H9 (cell line): ENCODE measurements at places on chromosomes 3 and 15. TPM values are rescaled to one million over a fixed set of nuclear protein-coding genes. Genes with fewer than 3 reads are reported as not detected.

Gene DLEC1
- total RNA-seq = 2.0 and 2.1 TPM in 2 replicates

DNA sequence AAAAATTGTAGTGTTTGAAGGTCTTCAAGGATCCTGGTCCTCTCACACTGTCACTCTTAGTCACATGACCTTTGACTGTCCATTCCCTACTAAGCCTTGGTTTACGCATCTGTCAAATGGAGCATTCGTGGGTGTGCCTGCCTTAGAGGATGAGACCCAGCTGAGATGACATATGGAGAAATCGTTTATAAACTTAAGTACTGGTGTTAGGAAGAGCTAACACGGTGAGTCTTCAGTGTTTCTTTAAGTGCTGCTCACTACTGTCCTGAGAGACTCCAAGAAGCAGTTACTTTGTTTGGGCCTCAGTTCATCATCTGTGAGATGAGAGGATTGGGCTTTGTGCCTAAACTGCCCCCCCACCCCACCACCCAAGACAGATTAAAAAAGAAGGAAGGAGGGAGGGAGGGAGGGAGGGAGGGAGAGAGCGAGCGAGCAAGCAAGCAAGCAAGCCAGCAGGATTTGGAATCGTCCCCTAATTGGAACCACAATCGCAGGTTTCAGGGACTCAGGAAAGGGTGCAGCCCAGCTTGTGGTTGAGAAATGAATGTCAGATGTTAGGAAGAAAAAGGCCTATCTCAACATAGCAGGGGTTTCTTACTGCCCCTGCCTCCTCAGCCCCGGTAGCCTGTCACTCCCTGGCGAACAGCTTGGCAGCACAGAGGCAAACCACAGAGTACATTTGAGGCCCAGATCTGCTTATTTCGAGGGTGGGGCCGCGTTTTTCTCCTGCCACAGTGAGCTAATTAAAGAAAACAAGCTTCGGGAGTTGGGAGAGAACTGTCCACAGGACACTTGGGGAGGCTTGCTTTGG lies 32.7 kb downstream of the SMAD3 start:
- no peak for DNase-seq

- no peak for DNase-seq
These were observed 23.6 kb upstream of the KLF13 start for GRCh38 chr15:31302778-31303725.

DNA sequence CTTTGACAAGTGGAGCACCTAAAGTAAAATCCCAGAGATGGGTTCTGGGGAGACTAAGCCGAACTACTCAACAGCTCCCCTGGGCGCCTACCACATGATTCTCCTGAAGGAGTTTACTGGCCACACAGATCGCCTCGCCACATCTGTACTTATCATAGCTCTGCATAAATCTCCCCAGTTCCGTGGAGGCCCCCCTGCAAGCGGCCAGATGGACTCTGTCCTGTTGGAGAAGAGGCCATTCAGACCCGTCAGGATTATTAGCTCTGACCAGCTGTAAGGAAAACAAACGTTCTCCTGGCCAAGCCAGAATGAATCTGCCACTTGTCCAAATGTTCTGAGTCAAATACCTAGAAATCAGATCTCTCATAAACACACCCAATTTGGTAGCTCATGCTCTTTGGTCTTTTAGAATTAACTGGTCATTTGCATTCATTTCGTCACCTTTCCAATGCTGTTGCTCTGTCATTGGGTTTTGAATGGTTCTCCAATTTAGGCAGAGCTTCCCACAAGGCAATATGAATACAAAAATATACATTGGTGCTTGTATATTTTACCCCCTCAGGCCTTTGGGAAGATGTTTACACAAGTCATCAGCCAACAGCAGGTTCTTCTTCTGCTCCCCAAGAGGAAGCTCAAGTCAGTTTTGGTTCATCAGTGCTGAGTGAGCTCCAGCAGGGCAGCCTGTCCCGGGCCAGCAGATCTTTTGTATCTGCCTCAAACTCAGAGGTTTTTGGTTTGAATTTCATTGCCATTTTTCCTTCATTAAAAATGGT lies 124.5 kb downstream of the THSD4 start:
- DNase-seq = no peak

DNA sequence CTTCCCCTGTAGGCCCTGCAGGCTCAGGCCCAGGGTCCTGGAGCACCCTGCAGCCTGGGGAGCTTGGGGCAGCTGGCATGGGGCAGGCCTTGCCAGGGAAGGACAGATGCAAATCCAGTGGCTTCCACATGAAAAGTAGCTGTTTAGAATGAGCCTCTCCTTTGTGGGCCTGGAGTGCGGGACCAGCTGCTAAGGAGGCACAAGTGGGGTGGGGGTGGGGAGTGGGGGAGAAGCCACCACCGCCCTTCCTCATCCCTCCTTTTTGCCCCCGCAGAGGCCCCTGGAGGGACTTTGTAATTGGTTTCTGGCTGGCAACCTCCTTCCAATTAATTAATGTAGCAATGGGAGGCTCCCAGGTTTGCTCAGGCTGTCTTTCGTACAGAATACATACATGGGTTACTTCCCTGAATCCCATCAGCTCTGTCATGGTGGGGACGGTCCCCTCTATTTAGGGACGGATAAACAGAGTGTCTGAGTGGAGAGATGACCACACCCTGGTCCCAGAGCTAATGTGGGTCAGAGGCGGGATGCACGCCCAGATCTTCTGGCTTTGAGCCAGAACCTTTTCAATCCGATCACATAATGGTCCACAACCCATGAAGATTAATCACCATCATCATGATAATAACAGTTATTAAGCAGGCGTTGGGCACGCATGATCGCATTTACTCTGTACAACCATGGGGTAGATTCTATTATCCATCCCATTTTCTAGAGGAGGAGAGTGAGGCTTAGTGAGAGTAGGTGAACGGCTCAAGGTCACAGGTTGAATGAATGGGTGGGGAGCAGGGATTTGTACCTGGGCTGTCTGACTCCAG lies 6.2 kb downstream of the CORO2B start:
- DNase-seq = no peak

Gene BFSP2
- total RNA-seq = not detected in 2 replicates

DNA sequence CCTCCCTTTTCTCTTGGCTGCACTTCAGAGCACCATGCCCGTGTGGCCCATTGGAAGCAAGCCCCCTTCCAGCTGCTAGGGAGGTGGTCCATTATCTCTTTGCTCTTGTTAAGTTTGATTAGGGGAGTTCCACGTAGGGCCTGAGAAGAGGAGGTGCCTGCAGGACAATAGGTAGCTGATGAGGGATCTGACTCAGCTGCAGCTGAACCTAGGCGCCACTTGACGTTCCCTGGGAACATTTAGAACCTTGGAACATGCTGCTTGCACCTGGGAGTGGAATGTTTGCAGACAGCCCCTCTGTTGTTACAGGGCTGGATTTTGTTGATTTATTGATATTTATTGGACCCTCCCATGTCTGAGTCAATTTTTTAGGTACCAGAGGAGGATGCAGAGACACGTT lies 4.7 kb downstream of the SMAD3 start:
- DNase-seq = no peak

GRCh38 chr3:150184426-150185071 lies 213.9 kb upstream of the PFN2 start:
- no peak for DNase-seq

Gene PRTG
- total RNA-seq = 4.4 and 5.7 TPM in 2 replicates

DNA sequence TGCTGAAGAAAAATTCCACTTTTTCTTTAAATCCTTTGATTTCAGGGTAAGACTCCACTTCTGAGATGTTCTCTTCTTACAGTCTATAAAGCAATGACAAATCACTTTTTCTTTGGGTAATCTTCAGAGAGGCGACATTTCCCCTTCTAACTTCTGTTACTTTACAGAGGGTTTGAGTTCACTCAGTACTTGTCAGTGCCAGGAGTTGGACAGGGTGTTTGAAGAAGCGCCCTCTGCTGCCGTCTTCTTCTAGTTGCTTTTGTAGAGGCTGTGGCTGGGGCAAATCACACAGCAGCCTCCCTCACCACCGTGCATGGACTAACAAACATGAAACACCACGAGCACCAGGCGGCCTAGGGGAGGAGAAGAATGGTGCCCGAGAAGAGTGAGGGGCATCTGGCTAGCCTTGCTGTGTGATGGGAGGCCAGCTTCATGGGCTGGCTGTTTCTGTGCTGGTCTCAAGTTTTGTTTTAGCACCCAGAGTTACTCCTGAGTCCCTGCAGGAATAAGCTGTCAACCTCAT lies at the start of gene CD80:
TSS of gene CD80 (minus strand) at position 174 of the 523 bp plus-strand sequence. CDS start 1,886 bp downstream, outside the sequence.
- peak; percentile 79 for DNase-seq

Gene POMGNT2
- 12.9 and 14.0 TPM in 2 replicates for total RNA-seq

Gene CRTAP
- total RNA-seq = 159 and 166 TPM in 2 replicates

Gene CHDH
- 8.2 and 11.0 TPM in 2 replicates for total RNA-seq

GRCh38 chr3:104279617-104280016 lies 1087.1 kb upstream of the ALCAM start:
- DNase-seq = no peak
